Type B pancreatic cell (in vitro differentiated cells): ENCODE measurements at places on chromosomes 11 and 22. TPM values are rescaled to one million over a fixed set of nuclear protein-coding genes. Genes with fewer than 3 reads are reported as not detected.

DNA sequence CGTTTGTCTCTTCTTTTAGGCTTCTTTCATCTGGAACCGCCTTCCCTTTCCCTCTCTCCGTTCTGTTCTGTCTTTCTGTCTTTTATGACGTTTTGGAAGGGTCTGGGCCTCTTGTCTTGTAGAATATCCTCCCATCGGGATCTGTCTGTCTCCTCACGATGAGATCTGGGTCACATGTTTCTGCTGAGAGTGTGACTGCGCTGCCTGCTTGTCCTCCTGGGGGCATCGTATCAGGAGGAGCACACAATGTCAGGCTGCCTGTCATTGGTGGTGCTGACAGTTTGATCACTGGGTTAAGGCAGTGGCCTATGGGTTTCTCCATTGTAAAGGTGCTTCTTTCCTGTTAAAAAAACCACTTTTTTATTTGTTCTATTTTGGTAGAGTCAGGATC lies 60.4 kb upstream of the PARVG start:
- no peak overlapping the region for H3K27ac ChIP-seq
- H3K4me3 ChIP-seq, result no peak overlapping the region

DNA sequence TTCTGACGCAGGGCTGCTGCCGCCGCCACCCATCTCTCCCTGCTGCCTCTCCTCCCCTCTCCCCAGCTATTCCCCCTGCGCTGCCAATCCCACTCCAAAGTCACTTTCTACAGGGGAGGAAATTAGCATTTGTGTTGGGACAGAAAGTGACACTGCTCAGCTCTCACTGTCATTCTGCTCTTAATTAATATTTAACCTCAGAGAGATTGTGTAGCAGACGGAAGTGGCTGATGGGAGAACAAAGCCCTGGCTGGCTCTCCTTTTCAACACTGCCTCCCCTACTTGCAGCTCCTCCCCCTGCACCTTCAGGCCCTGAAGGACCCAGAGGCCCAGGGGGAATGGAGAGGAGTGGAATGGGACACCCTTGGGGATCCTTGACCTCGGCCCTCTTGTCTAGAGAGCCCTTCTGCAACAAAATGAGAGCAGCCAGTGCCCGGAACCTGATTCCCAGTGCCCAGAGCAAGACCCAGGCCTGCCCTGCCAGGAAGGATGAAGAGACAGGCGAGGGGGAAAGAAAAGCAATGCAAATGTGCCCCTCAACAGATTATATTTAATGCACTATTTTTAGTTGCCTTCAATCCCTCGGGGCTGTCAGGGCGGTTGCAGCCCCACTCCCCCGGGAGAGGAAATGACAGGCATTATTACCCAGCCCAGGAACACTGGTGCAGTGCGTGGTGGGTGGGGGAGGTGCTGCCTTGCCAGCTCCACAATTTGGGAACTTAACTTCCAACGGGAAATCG lies 14.6 kb upstream of the NRGN start:
- no peaks in the 10 kb centered on the region for H3K36me3 ChIP-seq
- H3K27me3 ChIP-seq, result peaks cover 61% of the 10 kb centered on the region
- H3K4me1 ChIP-seq, result peaks cover 33% of the 10 kb centered on the region
- no peak for DNase-seq
- no peak overlapping the region for H3K27ac ChIP-seq
- H3K4me3 ChIP-seq, result peak overlapping the region; percentile 39

DNA sequence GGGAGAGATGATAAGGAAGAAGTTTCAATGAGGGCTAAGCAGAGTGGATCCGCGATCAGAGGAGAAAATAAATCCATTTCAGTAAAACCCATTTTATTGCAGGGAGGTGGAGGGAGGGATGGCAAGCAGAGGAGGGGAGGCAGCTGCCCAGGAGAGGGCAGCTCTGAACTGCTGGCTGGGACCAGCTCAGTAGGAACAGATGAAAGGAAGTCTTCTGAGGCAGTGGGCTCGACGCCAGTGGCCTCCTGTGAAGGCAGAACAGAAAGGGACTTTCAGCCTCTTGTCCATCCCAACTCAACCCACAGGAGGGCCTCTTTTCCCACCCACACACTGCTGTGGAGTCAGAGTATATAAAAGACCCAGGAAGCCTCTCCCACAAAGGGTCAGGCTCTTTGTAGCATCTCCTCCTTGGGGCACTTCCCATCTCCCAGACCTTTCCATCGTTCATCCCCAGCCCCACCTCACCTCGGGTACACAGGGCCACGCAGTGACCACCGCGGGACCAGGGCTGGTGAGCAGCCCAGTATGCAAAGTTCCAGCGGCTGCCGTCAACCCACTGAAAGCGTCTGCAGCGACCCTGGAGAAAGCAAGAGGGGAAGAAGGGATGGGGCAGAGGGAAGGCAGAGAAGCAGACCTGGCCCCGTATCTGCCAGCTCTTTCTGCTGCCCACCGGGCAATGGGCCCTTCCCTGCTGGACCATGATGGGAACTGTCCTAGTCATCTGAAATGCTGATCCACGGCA lies 3.0 kb downstream of the PRG2 start:
- no peaks in the 10 kb centered on the region for H3K36me3 ChIP-seq
- H3K4me1 ChIP-seq, result no peaks in the 10 kb centered on the region
- peaks cover 51% of the 10 kb centered on the region for H3K27me3 ChIP-seq
- DNase-seq, result no peak
- no peak overlapping the region for H3K4me3 ChIP-seq

- DNase-seq, result no peak
- no peaks in the 10 kb centered on the region for H3K36me3 ChIP-seq
- H3K27ac ChIP-seq, result no peak overlapping the region
- no peak overlapping the region for H3K4me3 ChIP-seq
- H3K4me1 ChIP-seq, result no peaks in the 10 kb centered on the region
- H3K27me3 ChIP-seq, result peaks cover 58% of the 10 kb centered on the region
Measured at GRCh38 chr22:22048318-22048942, 65.8 kb upstream of the TOP3B start.

- H3K4me3 ChIP-seq, result no peak overlapping the region
- no peak overlapping the region for H3K27ac ChIP-seq
- H3K36me3 ChIP-seq, result peaks cover under 1% of the 10 kb centered on the region
- peaks cover 17% of the 10 kb centered on the region for H3K4me1 ChIP-seq
- peaks cover 6% of the 10 kb centered on the region for H3K27me3 ChIP-seq
Measured at GRCh38 chr11:112656772-112657428, 304.3 kb upstream of the NCAM1 start.

MMP7 gene
- 1.8 and 3.5 TPM in 2 replicates for total RNA-seq

KCTD14 gene
- 1.2 and 2.8 TPM in 2 replicates for total RNA-seq

DNA sequence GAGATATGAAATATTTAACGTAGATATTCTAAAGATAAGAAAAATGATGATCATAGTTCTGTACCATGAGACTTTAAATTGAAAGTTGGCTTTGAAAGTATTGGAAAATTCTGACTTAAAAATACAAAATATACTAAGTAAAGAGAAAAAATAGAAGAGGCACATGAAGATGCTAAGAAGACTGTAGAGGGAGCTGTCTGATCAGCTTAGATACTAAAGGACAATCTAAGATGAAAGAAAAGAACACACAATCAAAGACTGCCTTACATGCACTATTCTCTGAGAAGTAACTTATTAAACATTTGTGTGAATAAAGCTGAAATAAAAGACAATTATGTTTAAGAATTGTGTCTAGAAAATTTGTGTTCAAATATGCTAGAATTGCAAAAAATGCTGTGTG lies 55.1 kb downstream of the RBMXL2 start:
- H3K27me3 ChIP-seq, result peaks cover 6% of the 10 kb centered on the region
- H3K4me3 ChIP-seq, result no peak overlapping the region
- no peaks in the 10 kb centered on the region for H3K4me1 ChIP-seq
- H3K36me3 ChIP-seq, result no peaks in the 10 kb centered on the region

KRTAP5-11 gene
- not detected in 2 replicates for total RNA-seq

DNA sequence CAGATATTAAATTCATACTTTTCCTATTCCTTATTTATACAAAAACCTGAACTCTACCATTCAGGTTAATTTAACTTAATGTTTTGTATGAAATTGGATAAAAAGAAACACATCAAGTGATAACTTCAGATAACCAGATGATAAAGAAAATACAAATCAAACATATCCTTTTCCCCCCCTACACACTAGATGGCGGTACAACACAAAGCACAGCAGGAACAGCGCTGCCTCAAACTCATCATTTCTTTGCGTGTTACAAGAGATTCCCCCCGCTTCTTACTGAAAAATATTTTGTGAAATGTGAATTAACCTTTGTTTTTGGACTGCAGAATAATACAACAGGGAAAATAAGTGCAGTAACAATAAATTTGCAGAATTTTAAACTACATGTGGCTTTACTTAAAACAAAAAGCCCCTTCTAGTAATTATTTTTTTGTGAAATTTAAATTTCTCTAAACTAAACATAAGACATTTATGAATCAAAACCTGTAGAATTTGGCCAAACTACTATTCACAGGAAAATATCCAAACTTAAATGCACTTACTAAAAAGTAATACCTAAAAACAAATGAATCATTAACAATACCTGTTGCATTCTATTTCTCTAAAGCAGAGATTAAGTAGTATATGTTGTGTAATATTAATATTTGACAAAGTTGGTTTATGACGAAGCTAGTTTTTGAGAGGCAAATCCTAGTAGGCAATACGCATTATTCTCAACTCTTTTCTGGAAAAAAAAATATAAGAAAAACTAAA lies 74.4 kb downstream of the ARHGAP32 start:
- H3K36me3 ChIP-seq, result peaks cover 13% of the 10 kb centered on the region
- no peak for DNase-seq
- peaks cover 11% of the 10 kb centered on the region for H3K4me1 ChIP-seq
- no peak overlapping the region for H3K4me3 ChIP-seq
- H3K27me3 ChIP-seq, result no peaks in the 10 kb centered on the region
- no peak overlapping the region for H3K27ac ChIP-seq

DNA sequence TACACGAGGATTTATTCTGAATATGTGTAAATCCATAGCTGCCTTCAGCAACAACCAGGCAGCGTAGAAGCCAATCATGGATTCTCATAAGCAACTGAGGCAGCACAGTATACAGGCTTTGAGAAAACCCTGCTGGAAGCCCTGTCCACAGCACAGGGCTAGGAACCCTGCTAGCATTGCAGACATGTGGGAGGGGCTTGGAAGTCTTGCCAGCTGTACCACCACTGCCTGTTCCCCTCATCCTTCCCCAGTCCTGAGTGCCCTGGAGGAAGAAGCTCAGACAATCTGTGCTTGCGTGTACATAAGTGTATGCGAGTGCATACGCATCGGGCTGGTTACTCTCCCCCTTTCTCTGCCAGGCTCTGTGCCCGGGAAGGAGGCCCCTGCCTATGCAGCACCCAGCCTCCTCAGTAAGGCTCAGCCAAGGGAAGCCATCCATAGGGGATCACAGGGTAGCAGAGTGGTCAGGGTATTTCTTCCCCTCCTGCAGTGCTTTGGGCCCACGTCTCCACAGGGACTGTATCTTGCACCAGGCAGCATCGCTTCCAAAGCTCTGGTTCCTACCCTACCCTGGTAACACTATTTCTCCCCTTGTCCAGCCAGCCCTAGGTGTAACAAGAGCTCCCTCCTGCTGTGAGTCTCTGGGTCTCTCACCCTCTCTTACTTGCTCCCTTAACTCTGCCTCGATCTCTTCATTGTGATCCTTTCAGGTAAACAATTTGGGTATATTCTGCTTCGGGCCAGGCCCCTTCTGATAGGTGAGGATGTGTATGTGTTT lies 90.5 kb downstream of the GALNT18 start:
- H3K36me3 ChIP-seq, result no peaks in the 10 kb centered on the region
- H3K4me3 ChIP-seq, result no peak overlapping the region
- no peak overlapping the region for H3K27ac ChIP-seq
- no peak for DNase-seq
- peaks cover 5% of the 10 kb centered on the region for H3K4me1 ChIP-seq

DNA sequence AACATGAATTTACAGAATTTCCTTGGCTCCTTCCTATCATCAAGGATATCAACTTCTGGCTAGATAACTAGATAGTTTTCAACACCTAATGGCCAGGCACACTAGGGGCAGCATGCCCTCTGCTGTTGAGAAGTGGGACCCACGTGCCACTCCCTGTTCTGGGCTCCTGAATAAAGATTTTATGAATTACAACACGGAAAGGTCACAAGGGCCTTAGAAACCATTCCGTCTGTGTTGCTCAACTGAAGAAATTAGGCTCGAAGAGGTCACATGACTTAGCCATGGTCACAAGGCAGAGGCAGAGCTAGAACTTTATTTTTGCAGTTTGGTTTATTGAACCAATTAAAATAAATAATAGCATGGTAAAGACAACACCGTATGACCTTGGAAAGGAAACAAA lies 36.0 kb downstream of the PRCP start:
- no peak for DNase-seq
- no peaks in the 10 kb centered on the region for H3K36me3 ChIP-seq
- no peaks in the 10 kb centered on the region for H3K27me3 ChIP-seq

LMO1 gene
- total RNA-seq, result 2.1 and 2.7 TPM in 2 replicates

- H3K27ac ChIP-seq, result peak overlapping the region; percentile 34
- H3K4me1 ChIP-seq, result peaks cover 22% of the 10 kb centered on the region
- DNase-seq, result no peak
- no peak overlapping the region for H3K4me3 ChIP-seq
Measured at GRCh38 chr22:24830205-24830979, 24.4 kb downstream of the SGSM1 start.

DNA sequence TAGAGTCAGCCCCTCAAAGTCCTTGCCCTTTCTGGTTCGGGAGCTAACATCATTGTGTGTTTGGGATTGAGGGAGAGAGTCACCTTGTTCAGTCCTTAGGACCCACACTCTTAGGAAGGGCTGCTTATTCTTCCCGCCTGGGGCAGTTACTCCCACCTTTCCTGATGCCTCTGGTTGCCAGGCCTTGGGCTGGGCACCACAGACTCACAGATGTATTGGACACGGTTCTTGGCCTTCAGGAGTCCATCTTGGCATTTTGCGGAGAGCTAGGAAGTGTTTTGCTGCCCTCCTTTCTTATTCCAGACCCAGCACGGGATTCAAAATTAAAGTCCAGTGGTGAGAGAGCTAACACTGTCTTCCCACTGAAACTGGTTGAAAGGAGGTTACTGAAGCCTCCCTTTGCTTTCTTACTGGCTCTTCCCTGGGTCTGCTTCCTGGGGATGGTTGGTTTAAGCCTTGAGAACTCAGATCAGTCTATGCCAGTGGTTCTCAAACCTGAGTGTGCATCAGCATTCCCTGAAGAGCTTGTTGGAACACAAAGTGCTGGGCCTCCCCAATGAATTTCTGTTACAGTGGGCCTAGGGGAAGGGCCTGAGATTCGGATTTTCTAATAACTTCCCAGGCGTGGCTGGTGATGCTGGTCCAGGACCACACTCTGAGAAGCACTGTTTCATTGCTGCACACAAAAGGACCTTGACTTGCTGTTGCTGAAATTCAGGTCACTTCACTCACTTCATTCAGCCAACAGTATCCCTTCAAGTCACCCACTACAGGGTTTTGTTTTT lies 1.4 kb downstream of the OSBP2 start:
- peak overlapping the region; percentile 24 for H3K27ac ChIP-seq
- peaks cover 17% of the 10 kb centered on the region for H3K27me3 ChIP-seq
- H3K4me3 ChIP-seq, result peak overlapping the region; percentile 86

- no peak for DNase-seq
- no peaks in the 10 kb centered on the region for H3K36me3 ChIP-seq
- no peak overlapping the region for H3K4me3 ChIP-seq
Measured at GRCh38 chr11:93838967-93839366, 11.5 kb downstream of the VSTM5 start.
